ENCODE measurements at places on chromosomes 6 and 20.

GRCh38 chr6:137927777-137928218 is 60.7 kb downstream of the TNFAIP3 start:
- no peak for DNase-seq

GRCh38 chr6:149273318-149273717 is 44.2 kb upstream of the TAB2 start:
- no peak for DNase-seq

DNA sequence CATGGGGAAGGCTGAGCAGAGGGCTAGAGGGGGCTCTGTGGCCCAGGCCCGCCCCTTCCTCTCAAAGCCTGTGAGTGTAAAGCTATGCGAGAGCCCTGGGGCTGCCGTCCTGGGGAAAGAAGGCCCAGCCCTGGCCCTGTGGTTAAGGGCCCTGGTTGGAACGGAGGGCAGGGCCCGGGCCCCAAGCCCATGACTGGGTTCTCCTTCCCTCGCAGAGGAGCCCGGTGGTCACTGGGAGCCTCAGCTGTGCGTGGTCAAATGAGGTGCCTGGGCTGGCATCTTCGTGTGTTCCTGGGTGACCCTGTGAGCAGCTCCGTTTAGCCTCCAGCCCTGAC is 56.0 kb downstream of the SMOC2 start:
- no peak for DNase-seq

DNA sequence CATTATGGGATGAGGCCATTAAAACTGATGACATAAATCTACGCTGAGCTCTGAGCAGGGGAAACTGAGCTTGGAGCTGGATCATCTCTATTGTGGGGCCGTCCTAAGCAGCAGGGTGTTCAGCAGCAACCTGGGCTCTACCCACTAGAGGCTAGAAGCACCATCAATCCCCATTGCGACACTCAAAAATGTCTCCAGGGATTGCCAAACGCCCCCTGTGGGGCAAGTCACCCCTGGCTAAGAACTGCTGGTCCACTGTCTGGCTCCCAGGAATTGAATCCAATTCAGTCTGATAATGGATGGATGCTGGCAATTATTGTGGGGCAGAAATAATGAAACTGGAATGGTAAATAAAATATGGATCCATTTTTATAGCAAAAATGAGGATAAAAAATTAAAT is 38.2 kb downstream of the PMEPA1 start:
- no peak for DNase-seq

DNA sequence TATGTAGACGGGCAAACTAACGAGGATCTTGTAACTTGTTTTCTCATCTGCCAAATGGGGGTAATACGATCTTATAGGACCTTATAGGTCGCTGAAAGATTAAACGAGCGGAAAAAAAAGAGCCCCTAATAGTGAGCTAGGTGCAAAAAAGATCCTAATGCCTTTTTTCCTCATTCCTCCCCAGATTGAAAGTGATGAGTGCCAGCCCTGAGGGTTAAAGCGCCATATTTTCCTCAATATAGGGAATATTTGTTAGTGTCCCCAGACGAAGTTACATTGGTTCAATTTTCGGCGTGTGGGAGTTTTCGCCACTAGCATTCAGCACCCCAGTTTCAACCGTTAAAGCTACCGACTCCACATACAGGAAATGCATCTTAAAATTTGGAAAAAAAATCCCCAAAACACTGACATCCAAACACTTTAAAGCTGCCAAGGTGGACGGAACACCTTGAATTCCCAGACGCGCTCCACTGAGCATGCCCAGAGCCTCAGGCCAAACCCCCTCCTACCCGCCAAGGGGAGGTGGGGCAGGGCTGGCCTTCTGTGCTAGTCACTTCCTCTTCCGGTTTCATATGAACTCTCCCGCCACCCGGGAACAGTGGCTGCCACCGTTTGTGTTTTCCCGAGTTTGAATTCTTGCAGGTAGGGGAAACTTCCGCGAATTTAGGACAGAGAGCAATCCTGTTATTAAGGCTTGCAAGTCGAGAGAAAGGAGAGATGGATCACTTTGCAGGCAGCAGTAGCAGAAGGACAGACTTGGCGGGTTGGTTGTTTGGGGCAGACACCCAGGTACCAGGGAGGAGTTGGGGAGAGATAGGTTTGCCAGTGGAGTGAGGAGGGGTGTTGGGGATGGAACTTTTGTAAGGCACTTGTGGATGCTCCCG is at the start of gene PRIM2:
TSS of gene PRIM2 (plus strand) at position 571 of the 884 bp plus-strand sequence. CDS start 816 bp downstream, outside the sequence.
- peak; percentile 88 for DNase-seq

DNA sequence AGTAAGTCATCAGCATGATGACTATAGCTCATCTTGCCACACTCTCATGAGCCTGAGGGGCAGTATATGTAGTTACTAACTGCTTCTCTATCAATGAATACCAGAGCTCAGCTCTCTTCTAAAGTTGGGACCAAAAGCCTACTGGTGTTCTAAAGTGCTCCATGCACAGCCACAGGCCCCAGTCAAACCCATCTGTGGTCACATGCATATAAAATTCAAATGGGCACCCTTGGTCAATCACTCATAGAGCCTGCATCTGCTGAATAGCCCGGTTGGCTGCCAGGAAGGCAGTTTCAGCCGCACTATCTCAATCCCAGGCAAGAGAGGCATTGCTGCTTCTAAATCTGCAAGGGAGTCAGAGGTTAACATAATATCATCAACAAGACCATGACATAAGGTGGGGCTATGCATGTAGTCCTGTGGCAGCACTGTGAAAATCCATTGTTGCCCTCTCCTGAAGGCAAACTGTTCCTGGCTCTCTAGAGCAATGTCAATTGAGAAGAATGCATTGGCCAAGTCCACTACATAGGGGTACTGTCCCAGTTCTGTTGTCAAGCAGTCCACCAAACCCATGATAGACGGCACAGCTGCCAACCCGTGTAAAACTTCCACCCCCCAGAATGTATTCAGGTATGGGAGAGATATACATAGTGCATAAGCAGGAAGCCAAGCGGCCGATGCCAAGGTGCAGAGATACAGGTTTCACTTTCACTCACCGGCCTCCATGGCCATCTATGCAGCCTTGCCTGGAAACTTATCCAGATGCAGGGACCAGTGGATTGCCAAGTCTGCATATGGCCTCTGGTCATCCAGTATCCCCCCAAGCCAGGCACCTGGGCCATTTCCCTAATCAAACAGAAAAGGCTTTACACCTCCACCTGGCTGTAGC is 76.2 kb downstream of the ALDH8A1 start:
- DNase-seq, result no peak

DNA sequence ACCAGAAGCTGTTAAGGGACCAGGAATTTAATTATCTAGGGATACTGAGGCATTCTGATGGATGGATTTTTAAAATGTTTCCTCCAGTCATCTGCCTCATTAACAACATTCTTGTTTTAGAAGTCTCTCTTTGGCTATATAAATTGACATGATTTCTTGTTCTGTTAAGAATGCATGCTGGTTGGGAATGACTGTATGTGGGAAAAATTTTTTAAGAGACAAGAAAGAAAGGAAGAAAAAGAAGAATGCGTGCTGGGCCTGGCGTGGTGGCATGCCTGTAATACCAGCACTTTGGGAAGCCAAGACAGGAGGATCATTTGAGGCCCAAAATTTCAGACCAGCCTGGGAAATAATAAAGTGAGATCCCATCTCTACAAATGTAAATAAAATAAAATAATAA is 203.6 kb downstream of the GJA1 start:
- no peak for DNase-seq

GRCh38 chr20:44746367-44747165 is 901 bp downstream of the KCNK15 start:
- no peak for DNase-seq

GRCh38 chr6:169070506-169071176 is 183.0 kb downstream of the THBS2 start:
- no peak for DNase-seq

DNA sequence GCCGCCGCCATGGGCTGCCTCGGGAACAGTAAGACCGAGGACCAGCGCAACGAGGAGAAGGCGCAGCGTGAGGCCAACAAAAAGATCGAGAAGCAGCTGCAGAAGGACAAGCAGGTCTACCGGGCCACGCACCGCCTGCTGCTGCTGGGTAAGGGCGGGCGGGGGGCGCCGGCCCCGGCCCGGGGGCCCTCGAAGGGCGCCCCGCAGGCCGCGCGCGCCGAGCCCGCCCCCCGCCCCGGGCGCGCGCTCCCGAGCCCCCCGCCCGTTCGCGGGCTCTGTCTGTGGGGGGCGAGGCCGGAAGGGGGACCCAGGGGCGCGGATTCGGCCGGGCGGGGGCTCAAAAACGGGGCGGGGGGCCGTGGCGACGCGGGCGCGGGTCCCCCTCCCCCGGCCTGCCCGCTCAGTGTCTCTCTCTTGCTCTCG is 39.2 kb downstream of the GNAS start:
- peak; percentile 68 for DNase-seq

GRCh38 chr20:1376408-1377270 is 16.2 kb downstream of the FKBP1A start:
- no peak for DNase-seq

- DNase-seq, result no peak
Observed at GRCh38 chr6:155024391-155025027, 29.4 kb downstream of the TIAM2 start.

DNA sequence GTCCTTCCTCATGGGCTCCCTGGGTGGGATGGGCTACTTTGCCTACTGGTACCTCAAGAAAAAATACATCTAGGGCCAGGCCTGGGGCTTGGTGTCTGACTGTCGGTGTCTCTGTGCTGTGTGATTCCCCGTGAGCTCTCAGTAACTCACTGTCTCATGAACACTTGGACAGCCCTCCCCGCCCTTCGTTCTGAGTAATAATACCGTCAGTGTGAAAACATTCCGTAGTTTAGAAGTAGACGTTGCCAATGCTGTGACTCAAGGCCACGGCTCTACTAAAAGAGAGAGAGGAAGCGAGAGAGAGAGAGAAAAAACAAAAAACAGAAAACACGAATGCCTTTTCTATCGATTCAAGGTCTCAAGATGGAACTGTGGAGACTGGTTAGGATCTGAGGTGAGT is 31.8 kb downstream of the FITM2 start:
- no peak for DNase-seq

- DNase-seq, result no peak
Observed at GRCh38 chr6:168920289-168920688, 333.4 kb downstream of the THBS2 start.

GRCh38 chr6:149032599-149033405 is 284.7 kb upstream of the TAB2 start:
- DNase-seq, result no peak

DNA sequence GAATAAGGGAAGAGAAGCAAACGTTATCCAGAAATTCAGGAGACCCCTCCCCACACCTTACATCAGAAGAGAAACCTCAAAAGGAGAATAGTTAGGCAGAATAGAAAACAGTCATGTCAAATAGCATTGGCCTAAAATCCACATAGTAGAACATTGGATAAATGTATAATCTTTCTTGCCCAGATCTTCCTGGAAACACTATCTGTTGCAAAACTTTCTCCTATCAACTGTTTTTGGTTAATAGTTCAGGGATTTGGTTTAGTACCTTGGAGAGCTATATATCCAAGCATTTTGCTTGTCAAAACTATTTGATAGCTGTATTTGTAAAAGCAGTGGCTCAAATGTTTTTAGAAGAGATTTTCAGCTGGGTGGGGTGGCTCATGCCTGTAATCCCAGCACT is 74.3 kb upstream of the PHACTR2 start:
- no peak for DNase-seq

GRCh38 chr6:150361876-150362275 is 6.9 kb upstream of the IYD start:
- no peak for DNase-seq

- no peak for DNase-seq
Observed at GRCh38 chr6:72649032-72649984, 27.4 kb downstream of the KCNQ5 start.

DNA sequence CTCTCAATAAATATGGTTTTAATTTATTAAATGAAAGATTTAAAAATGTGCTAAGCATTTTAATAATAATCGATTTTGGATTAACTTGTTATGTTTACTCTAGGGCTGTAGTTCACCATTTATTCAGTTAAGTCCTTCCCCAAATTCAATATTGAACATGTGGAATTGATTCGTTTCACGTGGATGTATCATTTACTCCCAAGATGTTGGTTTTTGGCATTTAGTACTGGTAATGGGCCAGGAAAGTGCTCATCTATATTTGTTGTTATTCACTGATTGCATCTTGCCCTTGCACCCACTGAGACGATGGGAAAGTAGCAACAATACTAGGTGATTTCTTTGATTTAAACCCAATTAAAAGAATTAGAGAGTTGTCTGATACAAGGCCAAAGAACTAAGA is 97.1 kb downstream of the ESR1 start:
- no peak for DNase-seq

GRCh38 chr6:22636452-22636851 is 67.1 kb downstream of the HDGFL1 start:
- DNase-seq, result no peak

DNA sequence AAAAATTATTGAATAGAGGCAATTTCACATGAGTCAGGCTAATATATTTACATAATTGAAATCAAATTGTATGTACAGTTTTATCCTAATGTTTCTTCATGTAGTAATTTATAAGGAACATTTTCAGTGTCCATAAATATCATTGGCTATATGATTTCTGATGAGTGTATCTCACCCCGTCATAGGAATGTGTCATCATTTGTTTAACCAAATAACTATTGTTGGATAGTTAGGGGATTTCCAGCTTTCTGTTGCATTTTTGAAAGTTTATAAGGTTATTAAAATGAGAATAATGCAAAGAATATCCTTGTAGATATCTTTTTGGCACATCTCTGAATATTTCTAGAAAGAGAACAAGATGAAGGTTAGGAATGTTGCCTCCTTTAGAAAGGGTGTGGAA is 39.0 kb downstream of the SYTL3 start:
- DNase-seq, result no peak

DNA sequence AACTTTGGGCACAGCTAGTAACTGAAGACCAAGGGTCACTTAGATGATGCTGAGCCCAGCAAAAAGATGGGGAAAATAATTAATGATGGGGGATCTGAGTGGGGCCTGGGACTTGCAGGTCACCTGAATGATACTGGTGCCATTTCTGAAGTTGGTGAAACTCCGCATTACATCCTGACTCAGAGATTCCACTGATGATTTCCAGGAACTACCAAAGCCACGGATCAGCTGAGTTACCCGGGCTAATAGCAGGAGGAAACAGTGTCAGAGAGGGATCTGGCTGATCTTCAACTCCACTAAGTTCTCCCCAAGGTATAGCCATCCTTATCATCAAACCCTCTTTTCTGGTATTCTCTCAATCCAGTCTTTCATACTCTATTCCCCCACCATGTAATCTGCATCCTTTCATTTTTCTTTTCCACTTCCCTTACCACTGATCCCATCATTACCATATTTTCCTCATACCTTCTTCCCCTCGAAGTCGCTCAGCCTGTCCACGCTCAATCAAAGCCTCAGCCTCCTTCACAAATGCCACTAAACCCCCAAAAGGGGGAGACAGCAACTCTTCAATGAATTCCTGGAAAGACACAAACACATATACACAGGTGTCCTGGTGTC is 20.2 kb downstream of the VPS52 start:
- DNase-seq, result no peak

GRCh38 chr20:39109933-39110818 is 148.0 kb downstream of the DHX35 start:
- peak; percentile 52 for DNase-seq
